IMR-90 (cell line): ENCODE measurements at places on chromosomes 5 and 9. TPM values are rescaled to one million over a fixed set of nuclear protein-coding genes. Genes with fewer than 3 reads are reported as not detected.

EXOSC3 gene
- total RNA-seq = 27.1 and 58.6 TPM in 2 replicates

DNA sequence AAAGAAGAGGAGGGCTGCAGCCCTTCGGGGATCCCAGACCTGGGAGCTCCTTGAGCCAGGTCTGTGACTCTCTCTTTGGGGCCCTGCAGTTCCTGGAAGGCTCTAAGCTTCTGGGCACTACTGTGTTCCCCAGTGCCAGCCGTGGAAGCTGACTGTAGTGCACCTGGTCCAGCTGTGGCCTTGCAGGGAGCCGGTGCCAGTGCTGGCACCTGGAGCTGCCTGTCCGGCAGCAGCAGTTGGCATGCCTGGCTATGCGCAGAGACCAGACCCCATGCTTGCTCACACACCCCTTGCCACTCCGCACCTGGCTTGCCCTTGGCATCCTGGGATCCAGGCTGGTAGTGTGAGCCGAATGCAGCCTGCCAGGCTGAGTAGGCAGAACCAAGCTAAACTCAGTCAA lies 91.0 kb upstream of the PUM3 start:
- no peak for DNase-seq

DNA sequence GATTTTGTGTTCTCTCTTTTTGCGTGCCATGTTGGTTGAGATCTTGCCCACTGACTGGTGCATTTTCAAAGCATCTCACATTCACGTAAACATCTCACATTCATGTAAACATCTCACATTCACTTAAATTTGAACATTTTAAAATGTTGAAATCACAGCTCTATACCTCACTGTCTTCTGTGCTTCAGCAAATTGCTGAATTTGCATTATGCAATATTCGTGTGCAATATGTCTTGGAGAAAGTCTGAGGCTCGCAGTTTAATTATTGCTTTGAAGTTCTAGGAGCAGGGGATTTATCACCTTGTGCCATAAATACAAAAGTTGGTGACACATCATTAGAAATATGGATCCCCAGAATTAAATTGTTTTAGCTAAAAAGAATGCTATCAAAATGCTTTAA lies 42.6 kb downstream of the TNFSF15 start:
- no peak for DNase-seq

UQCRQ gene
- 69.7 and 73.7 TPM in 2 replicates for total RNA-seq

- no peak for DNase-seq
Observed at GRCh38 chr5:120239086-120239485, 225.0 kb upstream of the PRR16 start.

GABRA1 gene
- total RNA-seq = not detected in 2 replicates

GRCh38 chr5:3836528-3836927 lies 240.9 kb downstream of the IRX1 start:
- DNase-seq = no peak

DNA sequence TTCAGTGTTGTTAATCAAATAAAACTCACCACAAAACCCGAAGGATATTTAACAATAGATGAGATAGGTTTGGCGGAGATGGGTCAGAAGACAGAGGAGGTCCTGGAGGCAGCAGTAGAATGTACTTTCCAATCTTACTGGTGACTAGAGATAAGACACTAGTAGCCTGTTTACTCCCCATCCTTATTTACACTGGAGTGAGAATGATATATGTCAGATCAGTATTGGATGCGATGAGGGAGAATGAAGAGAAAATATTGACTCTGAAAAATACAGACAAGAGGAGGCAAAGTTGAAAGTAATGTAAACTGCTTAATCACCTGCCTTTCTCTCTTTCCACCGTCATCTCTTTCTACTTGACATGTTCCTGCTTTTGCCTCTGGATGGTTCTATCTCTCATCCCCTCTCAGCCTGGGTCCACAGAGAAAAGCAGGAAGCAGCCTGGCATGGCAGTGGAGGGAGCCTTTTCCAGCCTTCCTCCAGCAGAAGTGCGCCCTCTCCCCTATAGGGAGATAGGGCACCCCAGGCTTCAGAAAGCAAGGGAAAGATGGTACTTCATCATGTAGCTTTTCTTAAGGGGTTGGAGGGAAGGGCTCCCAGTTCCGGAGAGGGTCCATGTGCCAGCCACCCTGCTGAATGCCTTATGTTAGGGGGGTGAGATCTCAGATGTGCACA lies 11.1 kb downstream of the PALM2AKAP2 start:
- DNase-seq = no peak

PCDHGA1 gene
- 0.83 and 0.90 TPM in 2 replicates for total RNA-seq

- no peak for DNase-seq
Observed at GRCh38 chr5:167453246-167454030, 838.0 kb upstream of the WWC1 start.

C1QTNF2 gene
- total RNA-seq = 0.72 and 0.83 TPM in 2 replicates

DNA sequence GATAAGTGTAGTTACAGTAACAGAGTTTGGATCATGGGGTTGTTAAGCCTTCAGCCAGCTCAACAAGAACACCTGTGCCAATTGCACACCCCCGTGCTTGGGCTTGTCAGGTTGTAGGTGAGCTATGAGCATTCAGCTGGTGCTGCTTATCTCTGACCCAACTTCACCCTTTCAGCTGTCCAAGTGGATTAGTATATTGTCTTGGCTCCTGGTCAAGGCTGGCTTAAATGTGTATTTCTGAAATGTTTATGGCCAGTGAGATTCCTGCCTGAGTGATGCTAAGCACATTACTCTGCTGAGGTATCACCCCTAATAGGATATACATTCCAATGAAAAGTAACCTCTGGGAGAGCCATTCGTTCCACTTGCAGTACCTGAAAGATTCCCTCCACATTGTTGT lies 44.2 kb upstream of the LMNB1 start:
- DNase-seq = no peak

DNA sequence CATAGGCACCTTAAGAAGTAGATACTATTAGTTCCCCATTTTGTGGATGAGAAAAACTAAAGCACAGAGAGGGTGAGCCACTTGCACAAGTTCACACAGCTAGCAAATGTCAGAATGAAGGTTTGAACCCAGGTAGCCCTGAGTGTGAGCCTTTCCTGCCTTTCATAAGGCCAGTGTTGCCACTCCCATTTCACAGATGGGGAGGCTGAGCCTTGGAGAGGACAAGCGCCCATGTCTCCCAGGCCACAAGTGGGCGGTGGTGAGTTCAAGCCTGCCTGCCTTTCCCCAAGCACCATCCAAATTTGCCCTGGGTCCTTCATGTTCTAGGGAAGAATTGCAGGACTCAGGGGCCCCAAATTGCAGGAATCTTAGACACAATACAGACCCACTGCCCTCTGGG lies 50.6 kb downstream of the LHX2 start:
- DNase-seq = no peak

FAM151B gene
- 2.8 and 2.9 TPM in 2 replicates for total RNA-seq

SLC6A3 gene
- not detected in 2 replicates for total RNA-seq

DNA sequence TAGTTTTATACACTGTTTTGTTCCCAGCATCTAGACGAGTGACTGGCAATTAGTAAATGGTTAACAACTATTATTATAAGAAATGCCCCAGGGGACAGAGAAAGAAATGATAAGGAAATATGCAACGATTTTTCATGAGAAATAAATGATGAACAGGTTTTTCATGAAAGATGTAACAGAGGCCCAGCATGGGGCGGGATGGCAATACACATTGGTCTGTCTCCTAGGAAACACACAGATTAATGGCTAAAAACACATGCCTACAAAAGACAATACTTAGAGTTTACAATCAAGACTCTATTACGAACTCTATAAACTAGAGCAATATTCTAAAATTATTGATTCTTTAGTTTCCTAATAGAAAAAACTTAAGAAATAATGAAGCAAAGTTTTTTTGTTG lies 441.5 kb upstream of the CDH9 start:
- no peak for DNase-seq

DNA sequence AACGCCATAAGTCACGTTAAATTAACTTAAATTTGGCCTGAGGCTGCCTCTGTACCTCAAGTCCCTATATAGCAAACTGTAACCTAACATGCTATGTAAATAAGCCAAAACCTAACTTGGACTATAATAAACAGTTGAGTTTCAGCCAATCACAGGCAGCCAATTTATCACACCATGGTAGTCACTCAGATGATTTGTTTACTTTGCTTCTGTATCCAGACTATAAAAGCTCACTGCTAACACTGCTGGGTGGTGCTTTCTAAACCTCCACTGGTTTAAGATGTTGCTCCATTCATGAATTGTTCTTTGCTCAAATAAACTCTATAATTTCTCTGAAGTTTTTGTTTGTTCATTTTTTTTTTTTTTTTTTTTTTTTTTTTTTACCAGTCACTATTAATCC lies 62.8 kb downstream of the TRPM3 start:
- DNase-seq = no peak

DNA sequence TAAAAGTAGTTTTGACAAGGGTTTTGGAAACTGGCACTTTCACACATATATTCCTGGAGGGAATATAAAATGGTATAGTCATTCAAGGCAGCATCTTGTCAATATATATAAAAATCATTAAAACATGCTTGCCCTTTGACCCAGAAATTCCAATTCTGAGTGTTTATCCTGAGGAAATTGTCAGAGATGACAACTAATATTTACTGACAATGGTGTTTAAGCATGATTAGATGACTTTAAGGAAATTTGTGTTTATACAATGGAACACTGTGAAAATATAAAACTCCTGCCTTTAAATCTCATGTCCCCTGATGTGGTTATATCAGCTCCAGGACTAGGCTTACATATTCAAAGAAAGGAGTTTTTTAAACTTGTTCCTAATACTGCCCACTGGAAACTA lies 25.6 kb downstream of the PCSK1 start:
- no peak for DNase-seq

MRNIP gene
- 6.6 and 7.2 TPM in 2 replicates for total RNA-seq

DNA sequence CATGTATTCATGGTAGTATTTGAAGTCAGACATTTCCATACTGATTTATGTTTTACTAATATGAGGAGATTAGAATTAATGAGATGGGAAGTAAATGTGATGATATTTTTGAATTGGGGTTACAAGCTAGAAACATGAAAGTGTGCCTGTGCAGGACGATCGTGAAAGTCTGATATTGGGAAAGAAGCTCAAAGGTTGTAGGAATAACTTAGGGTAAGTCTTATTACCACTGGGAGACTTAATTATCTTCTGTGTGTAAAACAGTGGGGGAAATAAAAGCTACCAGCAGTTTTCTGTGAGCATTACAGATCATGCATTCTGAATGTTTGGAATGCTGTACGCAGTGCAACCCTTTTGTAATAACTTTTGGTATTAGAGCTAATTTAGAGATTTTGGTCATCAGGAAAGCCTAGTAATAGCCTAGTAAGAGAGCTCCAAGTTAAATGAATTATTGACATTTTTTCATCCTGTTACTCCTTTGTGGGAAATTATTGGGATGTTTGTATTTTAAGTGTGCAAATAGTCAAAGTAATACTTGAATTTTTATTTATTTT lies 153.9 kb downstream of the PCSK5 start:
- DNase-seq = peak; percentile 24

GRCh38 chr5:107532169-107532878 lies 138.4 kb downstream of the EFNA5 start:
- DNase-seq = no peak

MELK gene
- total RNA-seq = 27.4 and 39.4 TPM in 2 replicates

DNA sequence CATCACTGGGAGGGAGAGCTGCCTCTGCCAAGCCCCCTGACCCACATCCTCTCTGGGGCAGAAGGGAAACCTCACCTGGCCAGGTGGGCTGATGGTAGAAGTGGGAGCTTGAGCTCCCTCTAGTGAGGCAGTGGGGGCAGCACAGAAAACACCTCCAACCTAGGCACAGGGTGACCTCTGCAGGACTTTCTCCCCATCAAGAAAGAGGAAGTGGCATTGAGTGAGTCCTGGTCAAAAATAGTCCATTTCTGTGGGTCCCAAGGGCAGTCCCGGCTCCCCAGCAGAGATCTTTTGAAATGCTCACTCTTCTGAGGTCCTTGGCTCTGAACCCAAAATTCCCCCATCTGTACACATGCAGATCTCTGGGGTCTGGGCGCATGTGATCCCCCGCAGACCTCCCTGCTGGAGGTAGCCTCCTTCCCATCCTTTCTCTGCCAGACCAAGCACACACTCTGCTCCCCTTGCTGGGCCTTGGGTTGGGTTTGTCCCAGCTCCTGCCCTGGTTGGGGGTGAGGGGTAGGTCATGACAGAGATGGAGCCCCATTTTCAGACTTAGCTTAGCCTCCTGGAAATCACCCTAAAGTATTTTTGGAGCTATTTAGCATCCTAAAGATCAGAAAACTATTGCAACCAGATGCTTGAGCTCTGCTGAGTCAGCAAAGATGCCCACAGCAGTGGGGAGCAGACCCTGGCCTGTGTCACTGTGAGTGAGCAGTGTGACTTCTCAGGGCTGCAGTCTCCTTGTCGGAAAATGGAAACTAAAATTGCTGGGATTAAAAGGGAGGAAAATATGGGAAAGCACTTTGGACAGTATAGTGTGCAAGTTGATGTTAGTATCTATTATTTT lies 41.6 kb upstream of the LCP2 start:
- no peak for DNase-seq

- DNase-seq = no peak
Observed at GRCh38 chr5:143459433-143459832, 55.9 kb upstream of the NR3C1 start.

BHMT2 gene
- 0.36 and 0.56 TPM in 2 replicates for total RNA-seq

- DNase-seq = no peak
Observed at GRCh38 chr5:172715421-172715780, 55.6 kb downstream of the DUSP1 start.

BARHL1 gene
- not detected in 2 replicates for total RNA-seq

GRCh38 chr5:2675548-2675947 lies 75.9 kb downstream of the IRX2 start:
- DNase-seq = no peak

DNA sequence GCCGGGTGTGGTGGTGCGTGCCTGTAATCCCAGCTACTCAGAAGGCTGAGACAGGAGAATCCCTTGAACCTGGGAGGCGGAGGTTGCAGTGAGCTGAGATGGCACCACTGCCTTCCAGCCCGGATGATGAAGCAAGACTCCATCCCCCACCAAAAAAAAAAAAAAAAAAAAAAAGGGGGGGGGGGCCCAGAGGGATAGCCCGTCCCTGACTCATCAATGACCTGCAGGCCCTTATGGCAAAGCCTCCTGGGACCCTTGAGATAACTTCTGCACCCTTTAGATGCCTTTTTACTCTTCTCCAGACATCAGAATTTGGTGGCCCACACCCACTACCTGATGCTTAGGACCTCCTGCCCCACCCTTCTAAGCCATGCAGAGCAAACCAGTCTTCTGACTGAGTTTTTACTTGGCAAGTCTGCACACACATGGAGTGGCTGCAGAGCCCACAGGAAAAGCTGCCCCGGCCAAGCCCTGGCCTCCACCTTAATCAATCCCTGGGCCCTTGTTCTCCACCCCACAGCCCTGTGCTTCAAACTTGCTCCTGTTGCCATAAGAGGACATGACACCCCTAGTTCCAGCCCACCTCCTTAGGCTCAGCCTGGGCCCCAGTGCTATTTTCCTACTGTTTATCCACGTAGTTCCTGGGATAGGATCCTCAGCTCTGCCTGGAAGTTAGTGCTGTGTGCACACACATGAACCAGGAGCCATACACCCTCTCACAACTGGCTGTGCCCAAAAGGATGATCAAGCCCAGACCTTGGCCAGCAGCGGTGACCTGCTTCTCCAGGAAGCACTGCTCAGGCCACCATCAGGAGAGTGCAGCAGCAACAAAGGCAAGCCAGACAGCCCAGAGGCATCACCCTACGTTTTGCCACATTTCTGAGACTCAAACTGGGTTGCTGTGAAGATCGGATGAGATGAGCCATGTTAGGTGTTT lies 5.1 kb downstream of the MGAT1 start:
- DNase-seq = no peak

C1QTNF3 gene
- 0.28 and 1.4 TPM in 2 replicates for total RNA-seq

SVEP1 gene
- 13.1 and 16.7 TPM in 2 replicates for total RNA-seq
